GM12891 (cell line): ENCODE measurements at places on chromosomes 2 and 18.

- no peak for DNase-seq
These were observed 149.1 kb upstream of the GATA6 start for GRCh38 chr18:22020127-22020866.

DNA sequence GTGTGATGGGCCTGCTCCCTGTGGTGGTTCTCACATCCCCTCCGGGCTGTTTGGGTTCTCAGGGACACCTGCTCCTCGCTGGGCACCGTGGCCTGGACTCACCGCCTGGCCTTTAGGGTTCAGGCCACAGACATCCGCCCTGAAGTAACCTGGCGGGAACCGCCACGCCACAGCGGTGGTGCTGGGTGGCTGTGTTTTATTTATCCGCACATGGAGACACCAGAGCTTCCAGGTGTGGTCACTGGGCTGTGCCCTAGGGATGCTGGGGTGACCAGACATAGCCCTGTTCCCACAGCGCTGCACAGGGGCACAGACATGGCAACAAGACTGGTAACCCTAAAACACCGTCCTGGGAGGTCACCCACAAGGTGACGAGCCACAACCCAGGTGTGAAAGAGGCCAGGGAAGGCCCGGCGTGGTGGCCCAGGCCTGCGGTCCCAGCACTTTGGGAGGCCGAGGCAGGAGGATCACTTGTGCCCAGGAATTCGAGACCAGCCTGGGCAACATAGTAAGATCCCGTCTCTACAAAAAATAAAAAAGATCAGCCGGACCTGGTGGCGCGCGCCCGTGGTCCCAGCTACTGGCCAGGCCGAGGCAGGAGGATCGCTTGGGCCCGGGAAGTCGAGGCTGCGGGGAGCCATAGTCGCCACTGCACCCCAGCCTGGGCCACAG lies 649 bp upstream of the HSBP1L1 start:
- DNase-seq: no peak

DNA sequence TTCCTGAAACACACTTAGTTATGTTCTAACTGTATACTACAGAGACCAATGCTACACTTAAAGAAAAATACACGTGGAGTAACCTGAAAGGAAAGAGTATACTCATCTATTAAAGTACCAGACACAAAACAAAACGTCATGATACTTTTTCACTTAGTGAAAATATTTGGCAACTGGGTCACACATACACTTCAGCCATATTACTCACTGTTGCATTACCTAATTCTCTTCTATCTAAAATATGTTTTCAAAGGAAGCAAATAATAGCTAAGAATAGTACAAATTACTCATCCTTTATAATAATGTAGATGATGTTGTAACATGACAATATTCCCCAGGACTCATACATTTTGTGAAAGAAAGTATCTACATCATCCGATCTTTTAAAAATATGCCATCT lies 76.5 kb upstream of the EPB41L3 start:
- DNase-seq: no peak

GRCh38 chr2:134818321-134818720 lies 20.1 kb upstream of the ACMSD start:
- no peak for DNase-seq

DNA sequence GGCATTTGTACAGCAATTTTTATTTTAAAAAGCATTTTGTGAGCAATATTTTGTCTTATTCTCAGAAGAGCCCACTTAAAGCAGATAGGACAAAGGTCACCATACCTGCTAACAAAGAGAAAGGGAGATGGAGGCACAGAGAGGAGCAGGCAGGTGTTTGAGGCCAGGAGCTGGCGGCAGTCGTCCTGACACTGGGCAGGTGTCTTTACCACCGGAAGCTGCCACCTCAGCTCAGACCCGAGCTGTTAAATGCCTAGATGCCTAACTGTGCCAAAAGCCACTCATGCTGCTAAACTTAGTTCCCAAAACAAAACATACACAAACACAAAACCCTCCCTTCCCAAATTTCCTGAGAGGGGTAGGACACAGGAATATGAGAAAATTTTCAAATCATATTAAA lies 120.9 kb downstream of the CNTNAP5 start:
- no peak for DNase-seq
